ENCODE measurements at places on chromosomes 13 and 19.
A peak's percentile ranks its signal among the peaks of the same experiment; 100 is the strongest.

DNA sequence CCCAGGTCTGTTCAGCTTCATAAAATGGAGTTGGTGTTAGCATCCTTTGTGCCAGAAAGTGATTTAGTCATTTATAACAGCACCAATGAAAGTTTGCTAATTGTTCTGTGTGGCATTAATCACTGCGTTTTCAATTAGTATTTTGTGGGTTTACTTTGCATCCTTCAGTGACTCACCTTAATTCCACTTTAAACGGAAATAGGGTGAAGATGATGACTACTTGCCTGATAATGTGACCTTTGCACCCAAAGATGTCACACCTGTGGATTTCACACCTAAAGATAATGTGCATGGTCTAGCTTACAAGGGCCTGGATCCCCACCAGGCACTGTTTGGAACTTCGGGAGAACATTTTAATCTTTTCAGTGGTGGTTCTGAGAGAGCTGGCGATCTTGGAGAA, 15.0 kb downstream of the GPATCH1 start:
- DNase-seq, result no peak

GRCh38 chr19:46784262-46785053, 3.9 kb downstream of the SLC1A5 start:
- peak; percentile 87 for DNase-seq

DNA sequence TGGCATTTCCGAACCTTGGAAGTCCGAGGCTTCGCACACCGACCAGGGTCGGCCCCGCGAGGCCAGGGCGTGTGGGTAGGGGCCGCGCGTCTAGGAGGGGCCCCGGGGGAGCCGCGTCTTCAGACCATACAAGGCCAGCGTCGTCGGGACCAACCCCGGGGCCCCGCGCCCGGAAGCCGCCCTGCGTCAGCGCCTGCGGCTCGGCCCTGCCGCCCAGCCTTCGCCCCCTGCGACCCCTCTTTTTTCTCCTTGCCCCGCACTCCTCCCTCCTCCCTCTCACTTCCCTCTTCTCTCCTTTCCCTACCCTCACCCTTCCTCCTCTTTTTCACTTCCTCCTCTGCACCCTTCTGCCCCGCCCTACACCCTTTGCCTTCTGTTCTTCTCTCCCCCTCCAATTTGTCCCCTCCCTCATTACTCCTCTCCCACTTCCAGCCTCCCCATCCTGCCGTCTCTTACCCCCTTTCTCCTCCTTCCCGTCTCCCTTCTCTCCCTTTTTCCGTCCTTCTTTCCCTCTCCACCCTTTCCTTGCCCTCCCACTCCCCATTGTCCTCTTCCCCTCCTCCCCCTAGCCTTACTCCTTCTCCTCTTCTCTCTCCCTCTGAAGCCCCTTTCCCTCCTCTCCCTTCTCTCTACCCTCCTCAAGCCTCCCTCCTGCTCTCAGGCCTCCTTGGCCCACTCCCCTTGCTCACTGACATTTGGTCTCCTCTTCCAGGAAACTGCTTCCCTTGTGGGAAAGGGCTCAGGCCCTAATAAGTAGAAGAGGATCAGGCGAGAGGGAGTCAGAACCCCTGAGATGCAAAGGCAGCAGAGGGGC, 2.2 kb upstream of the PLEKHG2 start:
- peak; percentile 22 for DNase-seq

DNA sequence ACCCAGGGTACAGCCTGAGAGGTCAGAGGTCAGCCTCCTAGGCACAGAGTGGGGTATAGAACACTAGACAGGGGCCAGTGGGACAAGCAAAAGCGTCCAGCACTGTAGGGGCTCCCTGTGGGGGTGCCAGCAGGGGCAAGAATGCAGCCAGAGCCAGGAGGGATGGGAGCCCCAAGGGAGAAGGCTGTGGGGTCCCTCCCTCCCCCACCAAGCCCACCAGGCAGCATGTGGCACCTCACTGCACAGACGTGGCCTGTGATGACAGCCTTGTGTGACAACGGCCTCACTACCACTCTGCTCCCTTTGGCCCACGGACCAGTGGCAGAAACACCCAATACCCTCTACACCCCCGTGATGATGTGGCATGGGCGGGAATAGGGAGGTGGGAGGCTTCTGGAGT, 10.1 kb downstream of the ARMC6 start:
- DNase-seq, result no peak

DNA sequence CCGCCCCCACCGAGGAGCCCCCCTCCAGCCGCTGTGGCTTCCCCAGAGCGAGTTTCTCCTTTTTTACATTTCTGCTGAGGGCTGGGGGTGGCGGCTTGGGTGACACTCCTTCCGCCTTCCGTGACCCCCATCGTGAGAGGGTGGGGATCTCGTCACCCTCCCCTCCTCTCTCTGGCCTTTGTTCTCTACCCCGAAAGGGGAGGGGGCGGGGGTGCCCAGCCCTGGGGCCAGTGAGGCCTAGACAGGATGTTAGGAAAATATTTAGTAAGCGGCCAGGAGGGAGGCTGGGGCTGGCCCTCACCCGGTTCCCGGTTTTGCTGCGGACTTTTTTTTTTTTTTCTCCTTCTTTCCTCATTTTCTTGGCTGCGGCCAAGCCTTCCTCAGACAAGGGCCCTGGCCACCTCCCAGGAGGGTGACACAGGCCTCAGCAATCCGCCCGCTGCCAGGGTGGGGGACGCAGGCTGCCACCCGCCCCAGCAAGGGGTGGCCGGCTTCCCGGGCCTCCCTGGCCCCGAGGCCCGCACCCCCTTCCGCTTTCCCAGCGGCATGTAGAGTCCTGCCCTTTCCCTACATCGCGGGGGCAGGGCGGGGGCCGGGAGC, 3.9 kb downstream of the MIDN start:
- no peak for DNase-seq

DNA sequence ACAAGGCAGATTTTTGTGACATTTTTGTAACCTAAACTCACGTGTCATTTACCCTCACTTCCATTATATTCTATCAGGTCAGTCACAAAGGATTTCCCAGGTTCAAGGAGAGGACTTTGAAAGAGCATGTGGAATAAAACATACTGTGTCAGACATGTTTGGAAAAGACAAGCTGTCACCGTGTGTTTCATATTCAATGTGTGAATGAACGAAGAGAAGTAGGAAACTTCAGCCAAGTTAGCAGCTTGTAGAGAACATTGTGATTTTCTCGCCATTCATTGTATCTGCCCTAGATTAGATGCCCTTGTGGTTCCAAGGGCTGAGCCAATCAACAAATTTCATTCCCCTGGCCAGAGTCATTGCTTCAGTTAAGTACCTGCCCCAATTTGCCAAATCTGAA, 2288.9 kb upstream of the PCDH20 start:
- no peak for DNase-seq

DNA sequence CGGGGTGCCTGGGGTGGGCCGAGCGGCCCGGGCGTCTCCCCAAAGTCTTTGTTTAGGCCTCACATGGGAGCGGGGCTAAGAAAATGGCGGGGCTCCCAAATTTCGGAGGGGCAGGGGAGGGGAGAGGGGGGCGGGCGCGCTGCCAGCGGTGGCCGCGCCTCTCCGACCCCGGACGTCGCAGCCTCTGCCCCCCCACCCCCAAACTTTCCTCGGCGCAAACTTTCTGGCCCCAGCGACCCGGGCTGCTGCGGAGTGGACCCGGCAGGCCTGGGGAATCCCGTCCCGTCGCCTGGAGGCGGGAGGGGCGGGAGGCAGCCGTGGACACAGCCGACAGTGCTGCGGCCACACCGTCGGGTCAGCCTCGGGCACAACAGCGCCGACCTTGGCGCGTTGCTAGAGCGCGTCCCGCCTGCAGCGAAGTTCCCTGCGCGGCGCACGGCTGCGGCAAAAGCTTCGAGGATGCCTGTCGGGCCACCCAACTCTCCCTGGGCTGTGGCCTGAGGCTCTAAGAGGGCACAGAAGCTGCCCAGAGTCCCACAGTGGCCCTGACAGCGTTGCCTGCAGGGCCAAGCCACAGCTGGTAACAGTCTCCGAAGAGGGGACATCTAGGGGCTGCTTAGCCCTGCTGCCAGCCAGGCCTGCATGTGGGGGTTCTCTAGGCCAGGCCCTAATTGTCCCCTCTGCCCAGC, 1.3 kb downstream of the NFIX start:
- DNase-seq, result no peak

- DNase-seq, result no peak
Observed at GRCh38 chr13:50460358-50460757, 383.1 kb downstream of the DLEU7 start.

DNA sequence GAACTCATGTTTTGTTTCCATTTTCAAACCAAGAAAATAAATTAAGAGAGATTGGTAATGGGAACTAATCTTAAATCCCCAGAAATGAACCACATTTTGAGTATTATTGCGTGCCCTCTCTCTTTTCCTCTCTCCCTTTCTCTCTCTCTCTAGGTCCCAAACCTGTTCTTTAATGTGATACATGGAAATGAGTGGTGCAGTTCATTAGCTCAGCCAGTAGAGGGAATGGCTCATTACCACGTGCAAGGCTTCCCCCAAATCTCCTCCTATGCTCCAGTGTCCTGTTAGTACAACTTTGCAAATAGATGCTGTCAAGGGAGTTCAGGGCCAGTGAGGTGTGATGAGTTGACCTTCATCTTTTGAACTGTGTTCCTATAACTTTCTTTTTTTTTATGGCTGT, 178.4 kb downstream of the FGF9 start:
- DNase-seq, result no peak

DNA sequence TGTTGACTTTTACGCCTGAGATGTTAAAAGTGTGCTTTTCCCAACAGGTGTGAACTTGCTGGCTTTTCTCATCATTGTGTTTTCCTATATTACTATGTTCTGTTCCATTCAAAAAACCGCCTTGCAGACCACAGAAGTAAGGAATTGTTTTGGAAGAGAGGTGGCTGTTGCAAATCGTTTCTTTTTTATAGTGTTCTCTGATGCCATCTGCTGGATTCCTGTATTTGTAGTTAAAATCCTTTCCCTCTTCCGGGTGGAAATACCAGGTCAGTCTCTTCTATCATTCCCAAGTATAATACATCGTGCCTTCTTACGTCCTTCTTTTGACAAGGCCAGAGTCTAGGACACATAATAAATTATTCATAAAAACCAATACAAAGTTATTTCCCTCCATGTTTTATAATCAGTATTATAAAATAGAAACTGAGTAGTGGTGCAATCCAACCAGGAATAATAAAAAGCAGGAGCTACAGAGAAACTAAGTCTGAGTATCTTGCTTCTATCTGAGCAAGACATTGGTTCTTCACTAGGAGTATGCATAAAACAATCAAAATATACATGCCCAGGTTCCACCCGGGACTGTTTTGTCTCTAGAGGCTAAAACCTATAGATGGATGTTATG, 57.9 kb downstream of the RXFP2 start:
- no peak for DNase-seq

DNA sequence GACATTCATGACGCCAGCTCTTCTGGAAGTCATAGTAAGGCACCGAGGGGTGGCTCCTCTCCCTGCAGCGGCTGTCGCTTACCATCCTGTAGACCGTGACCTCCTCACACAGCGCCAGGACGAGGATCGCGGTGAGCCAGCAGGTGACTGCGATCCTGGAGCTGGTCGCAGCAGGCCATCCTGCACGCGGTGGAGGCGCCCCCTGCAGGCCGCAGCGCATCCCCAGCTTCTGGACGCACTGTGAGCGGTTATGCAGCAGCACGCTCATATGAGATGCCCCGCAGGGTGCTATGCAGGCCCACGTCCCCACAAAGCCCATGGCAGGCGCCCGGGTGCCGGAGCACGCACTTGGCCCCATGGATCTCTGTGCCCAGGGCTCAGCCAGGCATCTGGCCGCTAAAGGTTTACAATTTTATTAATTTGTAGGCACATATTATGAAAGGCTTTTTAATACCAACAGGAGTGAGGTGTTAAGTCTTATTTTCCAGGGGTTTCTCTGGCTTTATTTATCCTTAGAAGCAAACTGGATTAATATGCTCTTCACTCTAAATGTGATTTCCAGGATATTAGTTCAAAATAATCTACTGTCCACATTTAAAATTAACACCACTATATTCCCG, 35.6 kb upstream of the PSPC1 start:
- DNase-seq, result no peak

GRCh38 chr13:80195649-80196048, 145.3 kb downstream of the SPRY2 start:
- DNase-seq, result no peak

- DNase-seq, result no peak
Observed at GRCh38 chr13:52845766-52846566, 2.5 kb downstream of the PCDH8 start.

DNA sequence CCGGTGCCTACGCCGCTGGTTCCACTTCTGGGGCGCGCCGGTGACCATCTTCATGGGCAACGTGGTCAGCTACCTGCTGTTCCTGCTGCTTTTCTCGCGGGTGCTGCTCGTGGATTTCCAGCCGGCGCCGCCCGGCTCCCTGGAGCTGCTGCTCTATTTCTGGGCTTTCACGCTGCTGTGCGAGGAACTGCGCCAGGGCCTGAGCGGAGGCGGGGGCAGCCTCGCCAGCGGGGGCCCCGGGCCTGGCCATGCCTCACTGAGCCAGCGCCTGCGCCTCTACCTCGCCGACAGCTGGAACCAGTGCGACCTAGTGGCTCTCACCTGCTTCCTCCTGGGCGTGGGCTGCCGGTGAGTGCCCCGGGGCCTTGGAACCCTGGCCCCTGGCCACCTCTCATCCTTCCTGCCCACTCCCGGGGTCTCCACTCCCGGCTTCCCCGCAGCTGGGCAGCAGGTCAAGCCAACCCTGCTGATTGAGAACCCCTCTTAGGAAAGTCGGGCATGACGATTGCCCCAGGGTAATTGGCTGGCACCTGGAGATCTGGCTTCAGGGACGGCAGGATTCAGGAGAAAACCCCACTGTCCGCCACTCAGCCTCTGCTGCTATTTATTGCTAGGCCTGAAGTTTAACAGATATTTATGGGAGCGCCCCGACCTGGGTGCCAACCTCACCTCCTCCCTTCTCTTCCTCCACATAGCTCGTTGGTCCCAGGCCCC, 39.1 kb downstream of the TRPM4 start:
- no peak for DNase-seq

DNA sequence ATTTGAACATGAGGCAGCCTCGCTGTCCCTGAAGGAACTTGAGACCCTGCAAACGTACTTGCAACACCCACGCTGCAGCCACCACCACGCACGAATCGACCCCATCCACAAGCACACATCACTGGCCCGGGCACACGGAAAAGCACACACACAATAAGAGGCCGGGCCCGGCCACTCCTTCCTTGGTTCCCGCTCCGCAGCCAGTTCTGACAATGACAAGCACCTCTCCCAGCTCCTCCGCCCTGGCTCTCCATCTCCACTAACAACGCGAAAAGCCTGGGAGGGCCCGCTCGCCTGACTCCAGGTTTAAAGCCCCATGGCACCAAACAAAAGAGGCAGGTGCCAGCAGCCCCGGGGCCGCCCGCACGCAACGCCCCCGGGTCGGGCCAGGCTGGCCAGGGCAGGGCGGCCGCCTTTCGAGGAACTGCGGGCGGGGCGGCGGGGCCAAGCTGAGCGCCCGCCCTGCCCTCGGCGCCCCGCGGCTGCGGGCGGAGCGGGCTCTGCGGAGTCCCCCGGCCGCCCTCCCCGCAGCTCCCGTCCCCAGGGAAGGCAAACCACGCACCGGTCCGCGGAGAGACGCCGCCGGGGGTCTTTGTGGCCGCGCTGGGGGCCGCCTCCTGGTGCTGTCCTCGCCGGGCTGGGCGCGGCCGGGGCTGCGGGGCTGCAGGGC, 495 bp downstream of the DCLK1 start:
- peak; percentile 14 for DNase-seq

DNA sequence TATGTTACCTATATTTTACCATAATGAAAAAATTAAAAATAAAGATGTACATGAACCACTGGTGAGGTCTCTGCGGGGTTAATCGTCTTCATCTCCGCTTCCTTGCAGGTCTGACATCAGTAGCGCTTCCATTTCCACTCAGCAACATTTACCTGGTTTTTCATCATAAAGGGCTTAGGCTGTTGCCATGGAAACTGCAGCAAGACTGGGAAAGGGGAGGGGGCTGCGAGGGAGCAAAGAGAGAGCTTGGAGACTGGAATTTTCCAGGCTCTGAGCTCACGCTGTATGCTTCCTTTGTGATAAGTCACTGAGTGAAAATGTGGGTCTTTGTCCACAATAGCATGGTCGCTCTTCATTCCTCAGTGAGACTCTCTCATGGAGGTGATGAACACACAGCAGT, 136.6 kb upstream of the USP29 start:
- DNase-seq, result no peak
